ENCODE measurements at places on chromosomes 7 and 10.

DNA sequence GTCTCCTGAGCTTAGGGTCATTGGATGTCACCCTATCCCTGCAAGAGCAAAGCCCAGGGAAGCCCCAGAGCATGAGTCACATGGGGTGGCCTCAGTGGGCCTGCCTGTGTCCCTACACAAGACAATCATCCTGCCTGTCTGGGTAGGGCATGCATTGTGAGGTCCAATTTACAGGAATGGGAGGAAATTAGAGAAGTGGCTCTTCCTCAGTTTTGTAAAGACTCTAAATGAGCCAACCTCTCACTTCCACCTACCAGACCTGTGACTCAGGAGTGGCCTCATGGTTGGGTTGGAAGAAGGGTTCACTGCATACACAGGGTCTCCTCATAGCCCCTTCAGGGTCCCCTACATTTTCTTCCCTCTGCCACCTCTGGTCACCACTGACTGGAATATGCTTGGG, 43.6 kb upstream of the SMNDC1 start:
- DNase-seq = no peak

- no peak for DNase-seq
These were observed 86.4 kb upstream of the SEMA3C start for GRCh38 chr7:81005254-81005653.

DNA sequence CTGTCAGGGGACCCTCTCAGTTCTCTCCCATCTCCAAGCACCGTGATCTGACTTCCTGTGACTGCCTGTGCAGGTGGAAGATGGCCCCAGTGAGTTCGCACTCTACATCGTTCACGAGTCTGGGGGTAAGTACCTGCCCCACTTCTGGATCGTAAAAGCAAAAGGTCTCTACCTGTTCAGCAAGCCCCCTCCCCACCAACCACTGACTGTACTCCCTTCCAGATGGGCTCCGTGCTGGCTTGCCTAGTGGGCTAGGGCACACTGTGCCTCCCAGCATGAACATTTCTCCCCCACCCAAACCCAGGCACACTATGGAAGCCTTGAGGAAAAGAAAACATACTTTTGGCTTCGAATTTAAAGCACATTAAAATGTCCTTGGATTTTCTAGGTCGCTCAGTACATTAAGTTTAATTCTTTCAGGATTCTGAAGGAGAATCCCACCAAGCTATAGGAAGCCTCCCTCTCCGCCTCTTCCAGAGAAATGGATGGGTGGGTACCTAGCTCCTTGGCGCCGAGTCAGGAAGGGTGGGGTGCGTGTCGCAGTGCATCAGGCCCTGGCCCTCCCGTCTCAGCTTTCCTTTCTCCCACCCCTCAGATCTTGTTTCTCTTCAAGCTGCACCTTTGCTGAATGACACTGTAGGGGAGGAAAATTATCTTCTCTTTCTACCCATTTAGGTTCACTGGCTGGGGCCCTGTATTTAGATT, 11.0 kb upstream of the ZNF22 start:
- no peak for DNase-seq

- peak; percentile 17 for DNase-seq
These were observed 23.0 kb upstream of the EGFR start for GRCh38 chr7:54995610-54996363.

DNA sequence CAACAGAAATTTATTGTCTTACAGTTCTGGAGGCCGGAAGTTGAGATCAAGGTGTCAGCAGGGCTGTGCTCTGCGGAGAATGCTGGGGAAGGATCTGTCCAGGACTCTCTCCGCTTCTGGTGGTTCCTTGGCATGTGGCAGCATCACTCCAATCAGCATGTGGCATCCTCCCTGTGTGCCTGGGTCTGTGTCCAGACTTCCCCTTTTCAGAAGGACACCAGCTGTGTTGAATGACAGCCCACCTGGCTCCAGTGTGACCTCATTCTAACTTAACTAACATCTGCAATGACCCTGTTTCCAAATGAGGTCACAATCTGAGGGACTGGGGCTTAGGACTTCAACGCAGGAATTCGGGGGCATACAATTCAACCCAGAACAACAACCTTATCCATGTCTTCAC, 141.9 kb downstream of the BMS1 start:
- no peak for DNase-seq

DNA sequence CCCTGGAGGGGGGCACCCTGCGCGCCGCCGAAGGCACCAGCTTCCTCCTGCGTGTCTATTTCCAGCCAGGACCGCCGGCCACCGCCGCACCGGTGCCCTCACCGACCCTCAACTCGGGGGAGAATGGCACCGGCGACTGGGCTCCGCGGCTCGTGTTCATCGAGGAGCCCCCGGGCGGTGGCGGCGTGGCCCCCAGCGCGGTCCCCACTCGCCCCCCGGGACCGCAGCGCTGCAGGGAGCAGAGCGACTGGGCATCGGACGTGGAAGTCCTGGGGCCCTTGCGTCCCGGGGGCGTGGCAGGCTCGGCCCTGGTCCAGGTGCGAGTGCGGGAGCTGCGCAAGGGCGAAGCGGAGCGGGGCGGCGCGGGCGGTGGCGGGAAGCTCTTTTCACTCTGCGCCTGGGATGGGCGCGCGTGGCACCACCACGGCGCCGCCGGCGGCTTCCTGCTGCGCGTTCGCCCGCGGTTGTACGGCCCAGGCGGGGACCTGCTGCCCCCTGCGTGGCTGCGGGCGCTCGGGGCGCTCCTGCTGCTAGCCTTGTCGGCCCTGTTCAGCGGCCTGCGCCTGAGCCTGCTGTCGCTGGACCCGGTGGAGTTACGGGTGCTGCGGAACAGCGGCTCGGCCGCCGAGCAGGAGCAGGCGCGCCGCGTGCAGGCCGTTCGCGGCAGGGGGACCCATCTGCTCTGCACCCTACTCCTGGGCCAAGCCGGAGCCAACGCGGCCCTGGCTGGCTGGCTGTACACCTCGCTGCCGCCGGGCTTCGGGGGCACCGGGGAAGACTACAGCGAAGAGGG, 594 bp downstream of the CNNM1 start:
- DNase-seq = no peak

DNA sequence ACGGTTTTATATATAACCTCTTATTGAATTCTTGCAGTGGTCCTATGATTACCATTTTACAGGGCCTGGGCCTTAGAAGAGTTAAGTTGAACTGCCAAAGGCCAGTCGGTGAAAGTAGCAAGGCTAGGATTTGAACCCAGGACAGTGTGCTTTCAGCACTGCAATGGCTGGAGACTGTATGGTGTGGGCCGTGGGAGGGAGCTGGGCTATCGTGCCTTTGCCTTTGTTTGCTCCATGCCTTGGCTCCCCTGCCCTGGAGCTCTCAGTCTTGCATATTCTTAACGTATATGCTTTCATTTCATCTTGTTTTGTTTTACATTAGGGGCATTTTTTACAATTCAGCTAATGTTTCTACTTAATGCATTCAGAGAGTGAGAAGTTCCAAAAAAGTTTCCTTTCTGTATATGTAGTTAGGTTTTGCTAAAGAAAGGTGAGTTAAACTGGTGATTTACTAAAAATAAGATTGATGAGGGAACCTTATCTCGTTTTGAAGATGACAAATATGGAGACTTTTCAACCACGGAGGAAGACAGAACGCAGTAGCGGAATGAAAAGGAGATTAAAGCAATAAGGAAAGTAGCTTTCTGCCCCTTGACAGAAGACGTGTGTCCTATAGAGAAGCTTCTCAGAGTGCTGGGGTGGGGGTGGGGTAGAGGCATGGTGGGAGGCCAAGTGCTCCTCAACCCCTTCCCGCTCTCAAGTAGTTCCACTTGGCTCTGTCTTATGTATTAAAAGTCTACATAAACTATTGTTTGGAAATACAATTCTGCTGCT, 82.5 kb downstream of the RTKN2 start:
- no peak for DNase-seq

- no peak for DNase-seq
These were observed 149.8 kb downstream of the AMPH start for GRCh38 chr7:38481401-38481800.

GRCh38 chr7:1330801-1331425, 98.2 kb downstream of the UNCX start:
- DNase-seq = no peak

DNA sequence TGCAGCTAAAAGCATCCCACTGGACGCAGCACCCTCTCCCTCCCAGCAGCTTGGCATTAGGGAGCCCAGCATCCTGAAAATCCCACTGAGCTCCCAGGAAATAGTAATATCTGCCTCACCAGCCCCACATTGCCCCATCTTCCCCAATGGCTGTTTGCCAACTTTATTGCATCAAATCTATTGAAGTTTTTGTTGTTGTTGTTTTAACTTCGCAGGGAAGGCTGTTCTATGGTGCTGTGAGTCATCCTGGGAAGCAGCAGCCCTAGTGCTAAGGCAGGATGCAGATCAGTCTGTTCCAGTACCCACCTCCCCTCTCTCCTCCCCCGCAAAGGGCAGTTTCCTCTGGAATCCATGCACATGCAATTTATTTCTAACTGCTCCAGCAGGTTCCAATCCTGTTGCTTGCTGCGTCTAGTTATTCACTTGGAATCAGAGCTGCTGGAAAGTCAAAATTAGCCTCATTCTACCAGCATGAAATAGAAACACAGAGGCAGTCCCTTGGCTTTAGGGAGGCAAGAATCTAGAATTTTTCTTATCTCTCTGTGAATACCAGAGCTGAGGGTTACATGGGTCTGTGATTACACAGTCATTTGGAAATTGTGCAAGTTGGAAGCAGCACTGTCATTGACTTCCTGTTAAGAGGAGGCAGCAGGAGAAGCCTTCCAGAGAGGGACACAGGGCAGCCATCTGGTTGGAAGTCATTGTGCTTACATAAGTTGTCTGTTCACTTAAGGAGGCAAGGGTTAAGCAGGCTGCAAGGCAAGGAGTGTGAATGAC, 115.9 kb upstream of the CACUL1 start:
- DNase-seq = no peak

DNA sequence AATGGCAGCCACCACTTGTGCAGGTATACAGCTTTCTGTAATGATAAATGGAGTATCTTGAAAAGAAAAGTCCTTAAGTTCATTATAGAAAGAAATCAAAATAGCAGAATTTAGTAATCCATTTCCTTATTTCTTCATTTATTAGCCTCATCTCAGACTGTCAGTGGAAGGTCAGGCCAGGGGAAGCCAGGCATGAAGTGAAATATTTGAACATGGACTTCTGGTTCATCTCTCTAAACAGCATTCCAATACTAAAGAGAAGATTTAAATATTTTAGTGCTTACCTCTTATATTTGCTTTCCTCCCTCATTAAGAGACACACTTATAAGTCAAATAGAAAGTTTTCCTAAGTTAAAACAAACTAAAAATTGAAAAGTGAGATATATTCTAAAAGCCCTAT, 26.8 kb downstream of the TRDMT1 start:
- DNase-seq = no peak

DNA sequence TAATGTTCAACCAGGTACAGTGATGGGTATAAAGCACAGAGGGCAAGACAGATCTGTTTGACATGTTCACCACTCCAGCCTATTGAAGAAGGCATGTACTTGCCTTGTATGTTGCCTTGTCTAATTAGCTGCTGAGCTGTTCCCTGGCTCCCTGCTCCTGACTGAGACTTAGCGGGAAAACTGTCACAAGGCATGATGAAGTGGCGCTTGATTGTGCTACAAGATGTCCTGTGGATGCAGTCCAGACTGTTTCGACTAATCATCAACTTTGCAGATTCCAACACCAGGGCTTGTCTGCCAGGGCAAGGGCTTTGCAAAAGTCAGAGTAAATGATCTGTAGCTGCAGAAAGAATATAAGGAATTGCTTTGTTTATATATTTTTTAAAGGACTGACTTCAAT, 136.2 kb upstream of the NRBF2 start:
- no peak for DNase-seq

DNA sequence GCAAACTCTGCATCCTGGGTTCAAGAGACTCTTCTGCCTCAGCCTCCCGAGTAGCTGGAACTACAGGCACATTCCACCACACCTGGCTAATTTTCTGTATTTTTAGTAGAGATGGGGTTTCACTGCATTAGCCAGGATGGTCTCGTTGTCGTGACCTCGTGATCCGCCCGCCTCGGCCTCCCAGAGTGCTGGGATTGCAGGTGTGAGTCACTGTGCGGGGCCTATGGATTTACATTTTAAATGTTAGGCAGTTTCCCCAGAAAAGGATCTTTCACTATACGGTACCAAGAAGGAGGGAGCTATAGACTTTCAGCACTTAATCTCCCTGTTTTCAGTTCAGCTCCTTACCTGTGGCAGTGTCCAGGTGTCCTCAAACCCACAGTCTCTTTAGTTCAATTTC, 50.8 kb downstream of the SIRT1 start:
- no peak for DNase-seq

DNA sequence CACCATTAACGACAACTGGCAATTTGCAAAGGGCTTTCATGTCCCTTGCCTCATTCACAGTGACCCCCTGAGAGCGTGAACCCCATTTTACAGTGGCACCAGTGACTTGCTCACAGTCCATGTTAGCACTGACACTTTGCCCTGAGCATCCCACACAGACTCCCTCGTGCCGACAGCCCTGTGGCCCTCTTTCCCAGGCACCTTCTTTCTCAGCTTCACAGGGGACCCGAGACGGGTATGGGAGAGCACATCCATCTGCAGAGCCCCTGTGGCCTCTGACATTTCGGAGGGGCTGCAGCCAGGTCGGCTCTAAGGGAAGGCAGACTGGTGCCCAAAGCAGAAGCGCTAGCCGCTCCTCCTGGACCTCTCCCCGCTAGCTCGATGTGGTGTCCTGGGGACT, 10.8 kb downstream of the LOXL4 start:
- no peak for DNase-seq

GRCh38 chr7:130353196-130353595, 8.6 kb downstream of the CPA5 start:
- DNase-seq = no peak

DNA sequence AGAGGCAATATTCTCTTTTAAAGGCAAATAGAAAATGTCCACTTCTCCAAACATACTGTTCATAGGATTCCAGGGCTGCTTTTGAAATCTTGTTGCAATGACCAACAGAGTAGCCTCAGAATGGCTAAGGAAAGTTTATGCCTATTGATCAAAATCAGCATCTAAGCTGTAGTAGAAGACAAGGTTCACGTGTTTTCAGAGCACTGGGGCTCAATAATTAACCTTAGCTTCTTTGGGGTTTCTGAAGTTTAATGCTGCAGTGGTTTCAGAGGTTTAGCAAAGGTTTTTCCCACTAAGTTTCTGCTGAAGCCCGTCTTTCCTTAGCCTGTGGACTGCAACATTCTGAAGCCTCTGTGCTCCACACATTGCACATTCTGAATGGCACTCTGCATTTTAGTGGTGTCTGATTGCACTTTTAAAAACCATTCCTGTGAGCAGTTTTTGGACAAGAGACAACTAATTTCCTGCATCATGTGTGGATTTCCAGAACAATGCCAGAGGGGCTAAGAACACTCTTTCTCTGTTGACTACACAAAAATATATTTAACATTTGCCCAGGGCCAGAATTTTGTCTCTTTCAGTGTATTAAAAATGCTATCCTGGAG, 342.5 kb downstream of the PTEN start:
- peak; percentile 26 for DNase-seq

DNA sequence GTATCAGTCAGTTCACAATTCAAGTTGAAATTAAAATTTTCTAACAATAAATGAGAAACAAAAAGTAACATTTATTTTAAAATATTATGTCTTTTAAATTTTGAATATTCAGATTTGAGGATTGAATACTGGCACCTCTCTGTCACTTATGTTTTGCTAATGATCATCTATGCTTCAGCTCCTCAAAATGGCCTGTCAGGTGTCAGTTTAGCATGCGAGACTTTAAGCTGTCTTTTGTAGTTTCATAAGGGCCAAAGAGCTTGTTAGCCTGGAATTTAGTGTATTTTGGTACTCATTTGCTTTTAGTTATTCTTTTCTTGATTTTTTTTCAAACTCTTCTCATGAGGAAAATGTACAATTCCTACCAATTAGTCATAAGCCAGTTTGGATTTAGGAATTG, 102.0 kb upstream of the RPA3 start:
- no peak for DNase-seq

Data from GM12878 (cell line).